Ecto neural progenitor cell (in vitro differentiated cells): ENCODE measurements at places on chromosomes 12 and 14.

- no peak for DNase-seq
Observed at GRCh38 chr12:41946106-41946505, 198.6 kb downstream of the GXYLT1 start.

DNA sequence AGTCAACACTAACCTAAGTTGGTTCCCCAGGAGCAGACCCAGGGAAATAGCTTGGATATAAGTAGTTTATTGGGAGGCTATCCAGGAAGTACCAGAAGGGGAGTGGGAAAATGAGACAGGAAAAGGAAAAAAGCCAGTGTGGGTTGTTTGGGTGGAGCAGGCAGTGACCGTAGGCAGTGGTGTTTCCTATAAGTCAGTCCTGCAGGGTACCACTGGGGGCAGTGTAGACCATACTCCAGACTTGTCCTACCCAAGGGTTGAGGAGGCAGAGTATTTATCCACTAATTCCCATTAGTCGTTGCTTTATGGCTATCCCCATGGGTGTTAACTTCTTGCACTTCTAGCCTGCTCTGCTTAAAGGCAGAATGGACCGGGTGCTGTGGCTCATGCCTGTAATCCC, 6.4 kb upstream of the CCDC60 start:
- DNase-seq: peak; percentile 68

DNA sequence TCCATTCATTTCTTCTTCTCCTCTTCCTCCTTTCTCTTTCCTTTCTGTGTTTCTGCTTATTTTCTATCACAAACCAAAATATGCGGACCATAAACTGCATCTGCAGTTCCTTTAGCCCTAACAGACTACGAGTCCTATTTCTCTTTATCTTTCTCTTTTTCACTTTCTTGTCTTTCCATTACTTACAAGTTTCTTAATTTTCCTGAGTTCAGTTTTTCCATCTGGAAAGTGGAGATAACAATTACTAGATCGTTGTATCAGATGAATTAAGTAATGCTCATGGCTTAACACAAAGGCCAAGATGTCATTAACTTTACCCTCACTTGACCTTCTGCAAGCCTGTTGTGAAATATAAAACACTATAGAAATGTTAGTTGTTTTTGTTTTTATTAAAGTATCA, 983 bp upstream of the COPS7A start:
- DNase-seq: no peak

DNA sequence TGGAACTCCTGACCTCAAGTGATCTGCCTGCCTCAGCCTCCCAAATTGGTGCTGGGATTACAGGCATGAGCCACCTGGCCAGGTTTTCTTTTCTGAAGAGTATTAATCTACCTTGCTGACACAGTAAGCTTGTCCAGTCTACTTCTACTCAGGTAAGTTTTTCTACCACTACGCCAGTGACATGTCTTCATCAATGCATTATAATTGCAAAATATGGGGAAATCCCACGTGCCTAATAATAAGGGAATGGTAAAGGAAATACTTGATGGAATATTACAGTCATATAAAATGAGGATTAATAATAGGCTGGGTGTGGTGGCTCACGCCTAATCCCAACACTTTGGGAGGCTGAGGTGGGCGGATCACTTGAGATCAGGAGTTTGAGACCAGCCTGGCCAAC, 62.3 kb downstream of the RAB35 start:
- DNase-seq: no peak

GRCh38 chr12:28497889-28498411, 307.7 kb downstream of the CCDC91 start:
- DNase-seq: no peak

- no peak for DNase-seq
Observed at GRCh38 chr12:125786143-125786542, 720.9 kb downstream of the AACS start.

DNA sequence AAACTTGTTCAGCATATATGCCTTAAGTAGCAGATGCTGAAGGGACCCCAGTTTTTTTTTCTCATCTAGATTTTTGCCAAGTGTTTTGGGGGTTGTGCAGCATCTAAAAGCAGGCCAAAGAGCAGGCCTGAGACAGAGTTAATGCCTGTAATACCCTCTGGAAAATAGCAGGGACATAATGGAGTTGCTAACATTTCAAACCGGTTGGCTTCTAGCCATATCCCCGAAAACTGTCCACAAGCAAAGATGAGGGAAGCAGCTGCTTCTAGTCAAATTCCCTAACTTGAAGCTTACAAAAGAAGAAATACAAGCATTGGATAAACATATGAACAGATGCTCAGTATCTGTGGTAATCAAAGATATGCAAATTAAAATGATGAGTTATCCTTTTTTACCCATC, 52.1 kb upstream of the AEBP2 start:
- no peak for DNase-seq

DNA sequence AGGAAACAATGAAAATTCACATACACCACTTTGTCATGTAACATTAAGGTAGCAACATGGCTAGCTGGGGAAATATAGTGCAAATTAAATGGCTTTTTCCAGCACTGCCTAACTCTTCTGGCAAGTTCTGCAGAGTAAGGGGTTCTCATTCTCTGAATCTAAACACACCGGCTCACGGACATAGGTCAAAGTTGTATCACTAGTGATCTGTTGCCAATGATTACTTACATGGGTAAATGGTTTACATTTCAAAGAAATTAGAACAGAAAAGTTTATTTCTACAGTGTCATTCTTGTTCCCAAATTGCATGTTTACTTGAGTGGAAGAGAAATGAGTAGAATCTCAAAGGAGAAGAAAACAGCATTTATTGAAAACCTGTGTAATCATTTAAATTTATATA, 381.9 kb downstream of the PRKD1 start:
- no peak for DNase-seq

GRCh38 chr14:82854131-82854530, 1320.5 kb upstream of the SEL1L start:
- no peak for DNase-seq

- DNase-seq: no peak
Observed at GRCh38 chr12:2613326-2614073, 181.3 kb upstream of the FKBP4 start.

- no peak for DNase-seq
Observed at GRCh38 chr14:29030970-29031369, 264.4 kb downstream of the FOXG1 start.
